Stimulated activated naive CD8-positive, alpha-beta T cell treated with anti-CD3 and anti-CD28 coated beads, Interleukin-15, amount 100 ng/mL, for 72 hours (primary cell): ENCODE measurements at places on chromosomes 1 and 21.

DNA sequence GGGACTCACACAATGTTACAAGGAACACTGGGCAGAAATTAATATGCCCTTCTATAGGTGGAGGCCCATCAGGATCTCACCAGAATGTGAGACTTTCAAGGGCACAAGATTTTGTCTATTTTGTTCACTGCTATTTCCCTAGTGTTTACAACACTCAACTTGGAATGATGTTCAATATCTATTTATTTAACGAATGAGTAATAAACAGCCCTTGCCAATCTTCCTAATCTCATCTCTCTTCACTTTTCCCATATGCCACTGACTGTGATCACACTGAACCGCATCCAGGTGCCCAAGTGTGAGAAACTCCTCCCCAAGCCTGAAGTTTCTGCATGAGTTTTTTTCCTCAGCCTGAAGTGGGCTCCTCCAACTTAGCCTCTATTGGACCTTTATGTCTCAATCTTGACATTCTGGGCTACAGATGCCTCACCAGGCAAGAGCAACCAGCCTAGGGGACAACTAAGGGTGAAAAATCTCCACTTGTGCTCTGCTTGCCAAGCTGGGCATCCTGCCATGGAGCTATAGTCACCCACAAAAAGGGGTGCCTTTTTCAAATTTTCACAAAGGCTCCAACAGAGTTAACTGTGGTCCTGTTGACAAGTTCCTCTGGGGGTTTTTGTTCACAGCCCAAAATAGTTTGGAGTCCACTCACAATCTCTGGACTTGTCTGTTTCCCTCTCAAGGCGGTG is 105.6 kb downstream of the PLPP3 start:
- no peak for DNase-seq

DNA sequence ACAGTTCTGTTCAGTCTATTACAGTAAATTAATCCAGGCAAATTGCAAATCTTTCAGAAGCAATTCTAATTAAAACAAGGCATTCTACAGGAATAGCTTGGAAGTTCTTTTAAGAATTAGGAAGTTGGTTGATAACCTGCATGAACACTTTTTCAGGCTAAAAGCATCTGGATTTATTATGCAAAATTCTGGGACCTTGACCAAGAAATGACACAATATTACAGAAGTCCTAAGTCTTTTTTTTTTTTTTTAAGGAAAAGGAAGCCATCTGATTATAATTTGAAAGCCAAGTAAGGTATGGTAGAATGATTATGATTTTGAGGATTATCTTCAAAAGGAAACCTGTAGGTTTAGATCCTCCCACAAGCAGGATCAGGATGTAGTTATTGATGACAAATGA is 74.7 kb upstream of the KCNK2 start:
- no peak for DNase-seq

- DNase-seq = no peak
Measured at GRCh38 chr1:112388436-112388835, 7.6 kb upstream of the CTTNBP2NL start.

DNA sequence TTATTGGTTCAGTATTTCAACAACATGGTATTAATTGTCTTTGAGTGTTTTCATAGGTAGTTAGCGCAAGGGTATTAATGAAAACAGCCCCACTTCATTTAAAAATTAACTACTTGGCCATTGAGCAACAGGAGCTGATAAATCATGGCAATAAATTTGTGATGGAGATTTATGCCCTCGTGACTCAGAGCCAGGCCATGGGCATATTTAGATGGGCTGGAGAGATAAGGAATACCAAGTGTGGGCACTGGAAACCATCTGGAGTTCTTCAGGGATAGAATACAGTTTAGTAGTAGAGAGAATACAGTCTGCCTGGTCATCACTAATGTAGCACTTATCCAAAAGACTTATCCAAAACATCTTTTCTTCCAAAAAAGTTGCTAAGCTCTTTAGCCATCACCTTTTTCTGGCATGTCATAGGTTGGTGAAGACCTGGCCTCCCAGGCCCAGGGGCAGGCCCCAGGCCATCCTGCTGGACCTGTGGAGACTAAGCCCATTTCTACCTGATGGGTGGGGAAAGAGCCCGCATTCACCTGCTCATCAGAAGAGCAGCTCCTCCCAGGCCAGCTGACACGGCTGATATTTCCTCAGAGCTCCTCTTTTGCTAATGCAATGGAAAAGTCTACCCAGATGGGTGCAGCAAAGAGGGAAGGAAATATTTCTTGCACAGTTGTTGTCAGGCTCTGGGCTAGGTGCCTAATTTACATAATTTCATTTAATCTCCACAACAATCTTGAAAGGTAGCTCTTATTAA is 238.0 kb downstream of the TM2D1 start:
- DNase-seq = no peak

GRCh38 chr1:29517251-29518086 is 281.1 kb downstream of the PTPRU start:
- no peak for DNase-seq

DNA sequence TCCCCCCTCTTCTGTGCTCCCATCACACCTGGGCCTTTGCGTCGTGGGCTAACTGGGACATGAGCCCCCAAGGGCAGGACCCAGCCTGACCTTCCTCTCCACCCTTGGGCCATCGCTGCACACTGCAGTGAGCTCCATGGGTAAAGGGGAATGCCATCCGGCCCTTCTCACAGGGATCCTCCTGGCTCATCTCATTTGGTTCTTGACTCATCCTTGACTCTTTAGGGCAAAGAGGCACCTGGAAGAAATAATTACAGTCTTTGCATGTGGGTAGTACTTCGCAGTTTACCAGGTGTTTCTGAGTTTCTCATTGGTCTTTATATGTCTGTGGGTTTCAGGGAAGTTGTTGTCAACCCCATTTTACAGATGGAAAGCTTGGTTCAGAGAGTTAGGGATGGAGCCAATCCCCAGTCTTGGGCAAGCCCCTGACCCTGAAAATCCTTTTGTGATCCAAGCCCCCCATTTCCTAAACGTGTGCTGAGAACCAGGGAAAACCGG is 59.3 kb upstream of the ID3 start:
- DNase-seq = no peak

GRCh38 chr1:204331275-204331674 is 28.5 kb downstream of the PLEKHA6 start:
- no peak for DNase-seq

DNA sequence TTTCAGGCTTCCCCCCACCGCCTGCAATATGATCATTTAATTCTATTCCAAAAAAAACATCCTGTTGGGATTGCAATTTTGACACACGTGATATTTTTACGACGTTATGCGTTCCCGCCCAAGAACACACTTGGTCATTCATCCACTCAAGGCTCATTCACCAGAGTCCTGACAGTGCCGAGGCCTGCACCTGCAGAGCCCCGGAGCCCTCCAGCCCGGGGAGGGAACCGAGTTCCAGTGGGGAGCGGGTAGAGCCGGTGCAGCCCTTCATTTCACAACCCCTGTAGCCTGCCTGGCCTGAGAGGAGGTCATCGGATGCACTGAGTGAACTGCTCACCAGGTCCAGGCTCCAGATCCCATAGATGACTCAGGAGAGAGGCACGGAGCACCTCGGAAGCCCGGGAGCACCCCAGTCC is 156.0 kb upstream of the BACE2 start:
- DNase-seq = no peak
